Activated CD4-positive, CD25-positive, alpha-beta regulatory T cell treated with anti-CD3 and anti-CD28 coated beads, Interleukin-2, amount 50 U/mL, for 24 hours (primary cell): ENCODE measurements at places on chromosomes 6 and 20.

DNA sequence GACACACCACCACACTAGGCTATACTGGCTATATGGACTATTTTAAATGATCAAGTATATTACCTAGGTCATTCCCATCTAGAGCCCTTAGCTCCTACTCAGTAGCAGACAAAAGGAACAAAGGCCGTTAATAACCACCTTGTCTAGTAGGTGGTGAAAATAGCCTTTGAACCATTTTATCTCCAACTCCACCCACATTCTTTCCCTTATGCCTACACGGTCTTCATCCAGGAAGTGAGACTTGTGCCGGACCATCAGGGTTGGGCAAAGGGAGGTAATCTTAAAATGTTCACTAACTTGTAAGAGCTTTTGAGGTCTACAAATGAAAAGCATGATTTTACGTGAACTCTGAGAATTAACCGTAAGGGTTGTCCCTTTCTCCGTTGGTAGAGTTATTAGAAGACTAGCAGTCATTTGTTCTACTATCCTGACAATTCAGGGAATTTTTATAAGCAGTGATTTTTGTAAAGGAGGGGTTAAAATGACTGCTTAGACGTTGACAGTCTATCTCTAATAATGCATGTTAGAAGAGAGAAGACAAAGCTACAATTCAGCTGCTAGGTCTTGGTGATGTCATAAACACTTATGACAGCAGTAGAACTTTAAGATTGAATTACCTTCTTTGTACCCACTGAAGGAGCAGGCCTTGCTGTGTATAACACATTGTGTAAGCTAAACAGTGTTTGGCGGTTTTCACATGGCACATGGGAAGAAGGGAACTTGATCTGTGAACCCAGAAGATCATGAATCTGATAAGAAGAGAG, 371.8 kb upstream of the JAG1 start:
- ATAC-seq = no peak

DNA sequence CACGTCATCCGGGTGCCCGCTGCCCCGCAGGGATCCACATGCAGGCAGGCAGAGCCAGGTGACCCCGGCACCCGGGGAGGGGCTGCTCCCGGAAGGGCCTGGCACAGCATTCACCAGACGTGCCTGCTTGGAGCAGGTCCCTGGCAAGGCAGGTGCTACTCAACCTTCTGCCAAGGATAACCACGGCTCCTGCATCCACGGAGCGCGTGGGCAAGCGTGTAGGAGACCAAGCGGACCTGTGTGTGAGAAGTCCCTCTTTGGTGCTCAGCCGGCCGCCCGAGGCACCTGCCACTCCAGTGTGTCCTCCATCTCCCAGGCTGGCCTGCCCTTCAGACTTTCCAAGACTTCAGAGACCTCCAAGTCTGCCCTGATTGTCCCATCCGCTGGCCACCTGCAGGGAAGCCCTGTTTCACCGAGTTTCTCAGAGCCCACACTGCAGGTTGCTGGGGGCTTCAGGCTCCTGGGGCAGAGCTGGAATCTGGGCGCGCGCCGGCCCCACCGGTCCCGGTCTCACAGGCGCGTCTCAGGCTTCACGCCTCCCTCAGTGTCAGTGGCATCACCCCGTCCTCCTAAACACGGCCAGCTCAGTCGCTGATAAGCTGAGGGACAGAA, 124.3 kb downstream of the DLL1 start:
- no peak for ATAC-seq

DNA sequence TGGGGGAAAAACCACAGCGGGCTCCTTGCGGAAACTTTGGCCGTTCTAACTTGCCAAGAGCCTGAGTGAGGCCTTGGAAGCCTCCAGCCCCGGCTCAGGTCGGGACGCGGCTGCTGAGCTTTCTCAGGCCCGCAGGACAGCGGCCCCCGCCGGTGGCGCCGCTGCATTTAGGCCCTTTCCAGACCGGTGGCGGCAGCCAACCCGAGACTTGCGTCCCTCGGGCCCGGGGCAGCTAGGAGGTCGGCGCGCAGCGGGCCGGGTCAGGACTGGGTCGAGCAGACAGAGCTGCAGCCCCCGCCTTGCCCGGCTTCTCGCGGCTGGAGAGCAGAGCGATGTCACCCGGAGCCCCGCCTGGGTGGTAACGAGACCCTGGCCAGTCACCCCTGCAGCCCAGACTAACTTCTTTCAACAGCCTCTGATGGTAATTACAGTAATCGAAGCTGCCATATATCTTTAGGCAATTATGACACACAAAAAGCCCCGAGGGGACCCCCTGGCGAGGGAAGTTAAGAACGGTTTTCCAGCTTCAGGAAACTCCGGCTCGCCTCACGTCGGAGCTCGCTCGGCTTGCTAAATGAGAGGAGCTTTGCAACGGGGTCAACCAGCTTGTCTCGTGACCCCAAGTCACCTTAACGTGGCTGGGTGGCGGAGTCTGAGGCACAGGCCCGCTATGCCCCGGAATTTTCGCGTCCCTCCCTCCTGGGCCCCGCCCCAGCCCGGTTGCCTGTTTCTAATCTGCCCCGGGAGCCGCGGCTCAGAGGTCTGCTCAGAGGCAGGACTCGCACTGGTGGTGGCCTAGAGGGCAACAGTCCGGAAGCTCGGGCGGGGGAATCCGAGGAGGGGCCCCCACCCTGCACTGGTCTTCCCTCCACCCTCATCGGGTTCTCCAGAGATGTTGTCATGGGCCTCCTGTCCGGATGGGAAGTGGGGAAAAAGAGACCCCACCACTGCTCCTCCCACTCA, 3.0 kb downstream of the NR2E1 start:
- peak; percentile 34 for ATAC-seq

- ATAC-seq = no peak
Measured at GRCh38 chr6:19356692-19357091, 480.5 kb upstream of the ID4 start.

DNA sequence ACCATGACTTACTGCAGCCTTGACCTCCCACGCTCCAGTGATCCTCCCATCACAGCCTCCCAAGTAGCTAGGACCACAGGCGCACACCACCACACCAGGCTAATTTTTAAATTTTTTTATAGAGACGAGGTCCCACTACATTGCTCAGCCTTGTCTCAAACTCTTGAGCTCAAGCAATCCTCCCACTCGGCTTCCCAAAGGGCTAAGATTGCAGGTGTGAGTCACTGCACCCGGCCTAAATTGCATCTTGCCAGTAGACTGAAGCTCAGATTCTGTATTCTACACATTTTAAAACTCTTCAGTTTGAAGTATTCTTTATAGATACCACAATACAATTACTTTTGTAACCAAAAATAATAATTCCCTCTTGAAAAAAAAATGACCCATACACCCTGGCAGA, 11.4 kb downstream of the NUDT3 start:
- ATAC-seq = no peak

- ATAC-seq = no peak
Measured at GRCh38 chr6:44559486-44560270, 172.2 kb downstream of the CDC5L start.

GRCh38 chr20:63224412-63225081, 8.6 kb upstream of the YTHDF1 start:
- ATAC-seq = peak; percentile 16

DNA sequence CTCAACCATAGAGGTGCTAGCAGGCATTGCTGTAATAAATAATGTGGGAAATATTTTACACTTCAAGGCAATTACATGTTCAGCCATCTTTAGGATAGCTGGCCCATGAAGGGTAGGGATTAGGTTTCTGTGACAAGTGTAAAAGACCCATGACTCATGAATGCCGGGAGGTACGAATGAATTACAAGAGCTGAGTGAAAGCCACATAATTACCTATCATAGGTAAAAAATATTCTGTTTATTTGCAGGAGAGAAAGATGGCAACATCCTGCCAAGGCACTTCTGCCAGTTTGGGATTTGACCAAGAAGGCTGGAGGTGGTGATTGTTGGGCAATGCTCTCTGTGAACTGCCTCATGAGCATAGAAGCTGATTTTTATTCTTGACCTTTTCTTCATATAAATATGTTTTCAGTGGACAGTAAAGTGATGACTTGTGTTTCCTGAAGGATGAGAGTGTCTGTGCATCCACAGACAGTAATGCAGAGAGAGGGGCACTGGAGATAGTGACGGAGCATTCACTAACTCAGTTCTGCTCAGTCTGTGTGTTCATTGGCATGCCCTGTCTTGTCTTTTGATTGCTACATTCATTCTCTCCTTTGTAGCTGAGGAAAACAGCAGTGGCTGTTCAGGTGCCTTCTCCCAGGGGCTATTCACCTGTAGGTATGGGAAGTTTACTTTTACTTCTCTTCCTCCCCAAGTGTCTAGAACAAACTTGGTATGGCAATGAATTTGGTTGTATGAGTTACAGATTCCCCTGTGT, 481.1 kb downstream of the TFAP2B start:
- ATAC-seq = no peak

DNA sequence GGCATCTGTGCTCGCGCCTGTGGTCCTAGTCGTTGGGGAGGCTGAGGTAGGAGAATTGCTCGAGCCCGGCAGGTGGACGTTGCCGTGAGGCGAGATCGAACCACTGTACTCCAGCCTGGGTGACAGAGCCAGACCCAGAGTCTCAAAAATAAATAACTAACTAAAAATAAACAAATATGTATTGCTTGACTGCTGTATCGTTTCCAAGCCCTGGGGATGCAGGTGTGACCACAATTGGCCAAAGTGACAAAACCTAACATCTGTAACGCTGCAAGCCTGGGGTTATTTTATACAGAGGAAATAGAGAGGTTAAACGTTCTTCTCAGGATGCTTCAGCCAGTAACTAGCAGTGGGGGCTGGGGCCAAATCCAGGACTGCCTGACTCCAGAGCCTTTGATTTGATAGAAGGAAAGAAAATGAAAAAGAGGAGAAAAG, 1.9 kb upstream of the SRSF3 start:
- ATAC-seq = no peak

DNA sequence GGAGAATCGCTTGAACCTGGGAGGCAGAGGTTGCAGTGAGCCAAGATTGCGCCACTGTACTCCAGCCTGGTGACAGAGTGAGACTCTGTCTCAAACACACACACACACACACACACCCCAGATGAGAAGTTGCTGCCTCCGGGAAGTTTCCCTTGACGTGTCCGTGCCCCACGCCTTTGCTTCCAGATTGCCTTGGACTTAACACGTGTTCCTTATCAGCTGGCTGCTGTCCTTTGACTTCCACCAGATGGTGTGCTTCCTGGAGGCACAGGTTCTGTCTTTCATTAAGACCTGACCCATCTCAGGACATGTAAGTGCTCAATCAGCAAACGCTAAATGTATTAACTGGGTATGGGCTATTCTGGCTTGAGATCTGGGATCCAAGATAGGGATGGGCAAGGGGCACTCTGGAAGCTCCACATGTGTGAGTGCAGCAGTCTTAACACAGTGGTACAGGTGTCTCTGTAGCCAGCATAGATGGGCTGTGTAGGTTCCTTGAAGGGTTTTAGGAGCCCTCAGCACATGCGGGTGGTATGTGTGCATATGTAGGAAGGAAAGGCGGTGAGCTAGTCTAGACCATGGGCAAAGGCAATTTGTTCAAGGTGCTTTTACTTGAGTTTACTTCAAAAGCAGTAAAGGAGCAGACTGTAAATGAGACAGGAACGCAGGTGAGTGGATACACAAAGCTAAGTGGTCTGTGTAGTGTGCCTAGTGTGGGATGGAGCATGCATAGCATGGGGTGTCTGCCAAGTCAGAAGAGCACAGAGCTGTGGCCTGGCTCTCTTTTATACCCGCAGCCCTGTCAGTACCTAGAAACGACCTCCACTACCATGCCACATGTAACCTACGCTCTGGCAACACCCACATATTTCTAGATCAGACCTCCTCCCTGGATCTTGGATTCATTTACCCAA, 11.6 kb downstream of the PIGT start:
- ATAC-seq = no peak

DNA sequence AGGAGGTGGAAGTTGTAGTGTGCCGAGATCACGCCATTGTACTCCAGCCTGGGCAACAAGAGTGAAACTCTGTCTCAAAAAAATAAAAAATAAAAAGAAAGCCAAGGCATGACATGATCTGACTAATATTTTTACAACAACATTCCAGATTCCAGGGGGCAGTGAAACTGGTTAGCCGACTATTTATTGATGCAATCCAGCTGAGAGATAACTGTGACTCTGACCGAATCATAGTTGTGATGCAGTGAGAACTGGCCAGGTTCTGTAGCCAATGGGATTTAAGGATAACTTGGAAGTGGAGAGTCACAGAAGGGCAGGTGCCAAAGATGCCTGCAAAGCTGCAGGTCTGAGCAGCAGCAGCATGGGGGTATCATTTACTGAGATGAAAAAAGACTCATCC, 82.9 kb upstream of the TSHZ2 start:
- no peak for ATAC-seq

DNA sequence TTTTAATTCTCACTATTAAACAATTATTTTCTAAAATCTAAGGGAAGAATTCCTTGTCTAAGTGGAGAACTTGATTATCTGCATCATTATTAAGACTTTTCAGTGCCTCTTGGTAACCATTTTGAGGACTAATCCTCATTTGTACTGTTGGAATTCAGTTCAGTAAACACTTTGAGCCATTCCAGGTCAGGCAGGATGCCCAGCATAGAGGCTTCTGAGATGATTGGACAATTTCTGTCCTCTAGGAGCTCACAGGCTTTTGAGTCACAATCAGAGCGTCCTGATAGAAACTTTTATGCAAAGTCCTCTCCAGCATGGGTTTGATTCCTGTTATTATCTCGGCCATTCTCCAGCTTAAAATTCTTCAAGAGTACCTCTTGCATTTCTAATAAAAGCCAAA, 1304.6 kb downstream of the EPHA7 start:
- no peak for ATAC-seq

DNA sequence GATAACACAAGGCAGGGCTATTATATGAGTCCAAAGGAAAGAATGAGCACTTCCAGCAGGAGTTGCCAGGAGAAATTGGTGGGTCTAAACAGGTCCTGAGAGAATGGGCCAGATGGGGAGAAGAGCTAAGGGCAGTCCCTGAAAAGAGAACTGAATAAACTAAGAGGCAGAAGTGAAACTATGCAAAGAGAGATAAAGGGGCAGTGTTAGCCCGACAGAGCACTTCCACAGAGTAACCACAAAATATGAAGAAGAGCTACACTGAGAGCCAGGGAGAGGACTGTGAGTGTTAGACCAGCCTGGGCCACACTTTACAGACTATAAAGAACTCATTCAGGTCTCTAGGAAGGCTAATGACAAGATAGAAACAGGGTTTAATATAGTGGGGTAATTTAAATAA, 43.8 kb downstream of the RALGAPA2 start:
- peak; percentile 46 for ATAC-seq

DNA sequence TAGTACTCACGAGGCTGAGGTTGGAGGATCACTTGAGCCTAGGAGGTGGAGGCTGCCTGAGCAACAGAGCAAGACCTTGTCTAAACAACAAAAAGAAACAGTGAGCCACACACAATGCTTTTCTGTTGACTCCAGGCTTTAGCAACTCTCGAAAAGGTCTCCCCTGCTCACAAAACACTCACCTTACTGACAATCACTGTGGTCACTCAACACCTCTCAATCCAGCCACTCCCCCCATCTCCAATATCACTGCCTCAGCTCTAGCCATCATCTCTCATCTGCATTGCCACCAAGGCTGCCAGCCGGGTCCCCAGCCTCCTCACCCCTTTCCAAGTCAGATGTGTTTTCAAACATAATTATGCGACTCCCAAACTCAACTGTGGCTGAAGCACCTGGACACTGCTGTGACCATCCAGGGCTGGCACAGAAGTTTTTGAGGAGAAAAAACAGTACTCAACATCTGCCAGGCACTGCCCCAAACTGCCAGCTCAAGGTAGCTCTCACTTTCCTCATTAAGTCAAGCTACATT, 218.0 kb upstream of the ARID1B start:
- ATAC-seq = no peak
